HEK293T (cell line): ENCODE measurements at places on chromosomes 1 and 21.

DNA sequence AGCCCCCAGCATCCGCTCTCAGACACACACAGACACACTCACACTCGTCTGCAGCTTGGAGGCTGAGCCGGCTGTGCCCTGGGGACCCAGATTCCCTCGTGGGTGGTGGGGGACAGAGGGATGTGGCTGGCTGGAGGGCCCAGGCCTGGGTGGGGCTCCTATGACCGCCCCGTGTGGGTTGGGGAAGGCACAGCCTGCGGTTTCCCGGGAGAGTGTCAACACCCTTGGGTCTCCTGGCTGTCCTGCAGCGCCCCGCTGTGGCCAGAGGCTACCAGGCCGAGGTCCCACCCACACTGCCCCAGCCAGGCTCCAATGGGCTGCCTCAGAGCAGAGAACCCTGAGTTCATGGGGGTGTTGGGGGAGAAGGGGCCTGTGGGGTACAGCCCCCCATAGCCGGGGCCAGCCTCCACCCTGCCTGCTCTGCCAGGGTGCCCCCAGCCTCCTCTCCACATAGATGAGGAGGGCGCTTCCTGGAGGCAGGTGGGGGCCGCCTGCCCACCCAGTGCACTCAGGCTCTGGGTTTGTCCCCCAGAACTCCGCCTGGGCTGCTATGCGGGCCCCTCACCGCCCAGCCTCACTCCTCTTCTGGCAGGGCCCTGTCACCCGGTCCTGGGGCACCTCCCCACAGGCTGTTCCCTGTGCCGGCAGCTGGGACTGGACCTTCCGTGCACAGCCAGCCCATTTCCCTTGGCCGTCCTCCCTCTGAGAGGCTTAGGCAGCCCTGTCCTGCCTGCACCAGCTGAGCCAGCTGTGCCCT, at the start of gene TTC34:
TSS of gene TTC34 (minus strand) at position 159 of the 757 bp plus-strand sequence. CDS start 866 bp downstream, outside the sequence.
- DNase-seq, result peak; percentile 78

DNA sequence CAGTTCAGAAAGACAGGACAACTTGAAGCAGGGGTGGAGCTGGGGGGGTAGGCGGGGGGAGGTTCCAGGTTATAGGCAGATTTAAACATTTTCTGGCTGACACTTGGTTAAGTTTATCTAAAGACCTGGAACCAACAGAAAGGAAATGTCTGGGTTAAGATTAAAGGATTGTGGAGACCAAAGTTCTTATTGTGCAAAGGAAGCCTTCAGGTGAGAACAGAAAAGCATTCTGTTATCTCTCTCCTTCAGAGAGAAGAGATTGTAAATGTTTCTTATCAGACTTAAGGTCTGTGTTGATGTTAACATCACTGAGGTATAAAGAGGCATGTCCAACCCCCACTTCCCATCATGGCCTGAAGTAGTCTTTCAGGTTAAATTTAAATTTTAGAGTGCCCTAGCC, 3.7 kb upstream of the ACADM start:
- no peak for DNase-seq

DNA sequence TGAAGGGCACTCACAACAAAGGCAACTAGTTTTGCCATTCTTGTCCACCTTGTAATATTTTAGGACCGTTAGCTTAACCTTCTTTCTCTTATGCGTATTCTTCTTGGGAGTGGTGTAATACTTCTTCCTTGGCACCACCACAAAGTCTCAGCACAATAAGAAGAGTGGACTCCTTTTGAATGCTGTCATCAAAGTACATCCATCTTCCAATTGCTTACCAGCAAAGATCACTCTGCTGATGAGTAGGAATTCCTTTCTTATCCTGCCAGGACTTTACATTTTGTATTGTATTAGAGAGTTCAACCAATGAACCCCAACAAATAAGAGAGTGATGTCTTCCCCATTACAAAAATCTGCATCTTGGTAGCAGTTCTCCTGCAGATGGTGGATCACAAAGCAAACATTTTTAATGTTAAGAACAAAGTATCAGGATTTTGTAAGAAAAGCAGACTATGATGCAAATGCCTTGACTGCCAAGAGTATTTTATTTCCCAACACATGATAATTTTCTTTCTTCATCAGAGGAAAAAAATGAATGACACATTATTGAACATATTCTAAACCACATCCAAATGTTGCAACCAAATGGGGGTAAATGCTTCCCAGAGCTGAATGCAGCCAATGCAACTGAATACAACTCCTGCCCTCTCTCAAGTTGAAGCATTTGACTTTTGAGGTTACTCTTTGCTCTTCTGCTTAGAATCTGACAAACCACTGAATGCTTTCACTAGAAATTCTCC, 5.1 kb upstream of the ARNT start:
- DNase-seq, result no peak

- DNase-seq, result no peak
Measured at GRCh38 chr1:226734611-226735153, 4.4 kb downstream of the ITPKB start.

GRCh38 chr1:40630488-40631223, 34.8 kb downstream of the RIMS3 start:
- peak; percentile 62 for DNase-seq

GRCh38 chr1:50779801-50780200, 180.3 kb downstream of the FAF1 start:
- DNase-seq, result no peak

GRCh38 chr1:21510885-21511578, 1.8 kb downstream of the ALPL start:
- no peak for DNase-seq

GRCh38 chr1:230124186-230125128, 57.4 kb downstream of the GALNT2 start:
- DNase-seq, result no peak

DNA sequence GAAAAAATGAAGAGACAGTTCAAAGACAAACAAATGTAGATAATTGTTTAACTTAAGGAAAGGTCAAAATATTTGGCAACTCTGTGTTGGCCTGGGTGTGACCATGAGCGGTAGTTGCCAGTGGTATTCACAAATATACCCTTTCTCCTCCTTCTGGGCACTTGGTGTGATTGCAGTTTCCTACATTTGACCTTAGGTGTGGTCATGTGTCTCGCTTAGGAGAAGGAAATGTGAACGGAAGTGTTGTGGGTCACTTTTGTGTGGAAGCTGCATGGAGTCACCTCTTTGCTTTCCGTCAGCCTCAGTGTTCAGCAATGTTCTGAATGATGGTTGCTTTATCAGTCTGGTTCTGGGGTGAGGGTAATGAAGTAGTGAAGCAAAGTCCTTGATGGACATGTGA, 3.4 kb upstream of the PCSK9 start:
- DNase-seq, result no peak

DNA sequence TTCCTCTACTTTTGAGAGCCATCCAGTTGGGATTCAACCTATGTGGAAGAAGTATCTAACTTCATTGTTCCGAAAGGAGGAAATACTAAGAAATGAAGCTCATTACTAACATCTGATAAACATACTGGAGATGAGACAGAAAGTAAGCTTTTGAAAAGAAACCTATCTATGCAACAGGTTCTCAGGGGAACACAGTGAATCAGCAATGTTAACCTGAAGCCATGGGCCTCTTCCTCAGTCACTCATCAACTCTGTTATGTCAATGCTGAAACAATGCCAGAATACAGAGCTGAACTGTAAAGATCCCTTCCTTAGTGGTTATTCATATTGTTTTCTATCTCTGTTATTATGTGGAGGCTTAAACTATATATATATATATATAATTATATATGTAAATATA, 55.5 kb upstream of the ESRRG start:
- DNase-seq, result no peak

- DNase-seq, result no peak
Measured at GRCh38 chr1:221777431-221778072, 35.7 kb upstream of the DUSP10 start.

DNA sequence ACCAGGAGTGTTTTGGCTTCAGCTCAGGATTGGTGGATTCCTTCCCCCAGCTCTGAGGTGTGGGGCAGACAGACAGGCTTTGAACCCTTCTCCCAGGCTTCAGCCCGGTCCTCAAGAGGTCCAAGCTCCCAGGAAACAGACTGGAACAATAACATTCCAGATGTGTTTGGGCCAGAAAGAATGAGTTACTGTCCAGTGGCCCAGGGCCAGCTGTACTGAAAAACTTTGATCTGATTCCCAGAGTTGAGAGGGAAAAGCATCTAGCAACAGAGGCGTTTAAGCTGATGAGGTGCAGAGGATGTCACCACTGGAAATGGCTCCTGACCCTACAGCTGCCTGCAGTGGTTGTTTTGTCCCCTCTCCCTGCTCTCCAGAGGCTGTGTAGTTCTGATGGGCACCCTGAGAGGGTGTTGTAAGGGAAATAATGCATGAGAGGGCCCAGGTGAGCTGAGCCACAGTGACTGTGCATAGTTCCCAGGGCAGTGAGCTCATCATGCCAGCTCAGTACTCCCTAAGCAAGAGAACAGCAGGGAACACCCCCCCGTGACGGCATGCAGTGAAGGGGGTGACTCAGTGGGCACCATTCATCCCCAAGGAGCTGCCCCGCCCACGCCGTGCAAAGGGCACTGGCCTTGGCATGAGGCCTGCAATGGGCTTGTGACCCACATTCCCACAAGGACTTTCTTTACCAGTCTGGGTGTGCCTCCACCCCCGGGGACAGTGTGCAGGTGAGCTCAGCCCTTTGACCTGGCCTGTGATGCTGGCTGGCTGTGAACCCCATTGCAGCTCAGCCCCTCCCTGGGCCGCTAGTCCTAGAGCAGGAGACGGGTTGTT, 13.8 kb upstream of the SFN start:
- no peak for DNase-seq

DNA sequence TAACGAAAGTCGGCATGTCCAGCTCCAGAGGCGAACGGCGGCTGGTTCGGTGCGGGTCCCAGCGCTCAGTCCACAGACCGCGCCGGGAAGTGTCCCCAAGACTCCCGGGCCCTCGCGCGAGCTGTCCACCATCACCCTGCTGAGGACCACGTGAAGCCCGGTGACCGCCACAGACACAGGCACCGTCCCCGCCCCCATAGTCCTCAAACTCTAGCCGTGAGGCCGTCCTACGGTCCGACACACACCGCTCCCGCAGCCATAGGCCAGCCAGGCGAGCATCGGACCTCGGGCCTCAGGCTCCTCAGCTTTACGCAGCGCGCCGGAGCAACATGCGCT, 535 bp downstream of the SETD4 start:
- DNase-seq, result peak; percentile 57

DNA sequence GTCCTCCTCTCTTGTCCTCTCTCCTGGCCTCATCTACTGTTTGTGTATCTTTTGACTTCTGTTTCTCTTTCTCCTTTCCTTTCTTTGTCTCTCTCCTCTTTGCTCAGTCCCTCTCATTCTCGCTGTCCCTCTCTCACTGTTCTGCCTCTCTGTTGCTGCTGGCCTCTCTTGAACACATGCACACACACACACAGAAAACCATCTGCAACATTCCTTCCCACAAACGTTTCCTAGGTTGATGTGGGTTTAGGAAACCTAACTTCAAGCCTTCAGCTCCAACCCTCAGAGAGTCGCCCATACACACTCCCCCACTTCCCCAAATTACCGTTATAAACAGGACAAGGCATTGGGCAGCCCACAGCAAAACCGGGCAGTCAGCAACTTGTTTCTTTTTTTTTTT, 10.9 kb upstream of the SSBP3 start:
- DNase-seq, result no peak

- DNase-seq, result no peak
Measured at GRCh38 chr1:223832637-223832943, 13.2 kb downstream of the TP53BP2 start.

DNA sequence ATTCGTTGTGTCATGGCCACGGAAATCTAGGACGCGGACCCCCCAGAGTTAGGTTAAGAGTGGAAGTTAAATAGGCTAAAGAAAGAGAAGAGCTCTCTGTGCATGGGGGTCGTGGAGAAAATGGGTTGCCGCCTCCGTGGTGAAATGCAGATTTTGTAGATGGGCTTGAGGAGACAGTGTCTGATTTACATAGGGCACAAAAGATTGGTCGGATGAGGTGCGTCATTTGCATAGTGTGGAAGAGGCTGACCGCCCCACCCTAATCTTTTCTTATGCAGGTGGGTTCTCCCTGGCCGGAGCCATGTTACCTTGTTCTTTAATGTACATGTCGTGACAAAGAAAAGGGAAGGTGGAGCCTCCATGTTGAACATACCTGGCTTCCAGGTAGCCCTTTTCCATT, 14.3 kb upstream of the SLC5A9 start:
- no peak for DNase-seq

DNA sequence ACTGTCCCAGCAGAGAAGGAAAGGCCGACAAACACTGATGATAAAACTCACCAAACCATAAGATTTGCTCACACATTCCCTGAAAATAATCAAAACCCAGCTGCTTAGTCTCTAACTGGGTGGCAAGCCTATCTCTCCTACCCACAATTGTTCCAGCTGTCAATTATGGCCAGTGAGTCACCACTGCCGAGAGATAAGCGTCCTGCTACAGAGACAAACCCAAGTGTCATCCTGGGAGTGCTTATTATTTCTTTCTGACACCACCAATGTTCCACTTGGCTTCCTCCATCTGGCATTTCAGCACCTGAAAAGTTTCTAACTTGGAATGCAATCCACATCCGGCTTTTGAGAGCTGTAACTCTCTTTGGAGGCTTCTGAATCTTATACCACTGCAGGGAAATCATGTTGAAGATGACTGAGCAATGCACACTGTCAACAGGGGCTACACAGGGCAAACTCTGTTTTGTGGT, 51.5 kb upstream of the VAV3 start:
- no peak for DNase-seq

DNA sequence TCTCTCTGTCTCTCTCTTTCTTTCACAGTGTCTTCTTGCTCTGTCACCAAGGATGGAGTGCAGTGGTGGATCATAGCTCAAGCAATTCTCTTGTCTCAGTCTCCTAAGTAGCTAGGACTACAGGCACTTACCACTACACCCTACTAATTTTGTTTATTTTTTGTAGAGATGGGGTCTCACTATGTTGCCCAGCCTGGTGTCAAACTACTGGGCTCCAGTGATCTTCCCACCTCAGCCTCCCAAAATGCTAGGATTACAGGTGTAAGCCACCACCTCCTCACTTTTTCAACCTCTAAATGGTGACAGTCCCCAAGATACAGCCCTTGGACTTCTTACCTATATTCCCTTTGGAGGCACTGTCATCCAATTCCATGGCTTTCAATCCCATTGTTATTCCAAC, 50.5 kb upstream of the PUM1 start:
- no peak for DNase-seq

- DNase-seq, result no peak
Measured at GRCh38 chr1:87358219-87358618, 29.5 kb downstream of the LMO4 start.

DNA sequence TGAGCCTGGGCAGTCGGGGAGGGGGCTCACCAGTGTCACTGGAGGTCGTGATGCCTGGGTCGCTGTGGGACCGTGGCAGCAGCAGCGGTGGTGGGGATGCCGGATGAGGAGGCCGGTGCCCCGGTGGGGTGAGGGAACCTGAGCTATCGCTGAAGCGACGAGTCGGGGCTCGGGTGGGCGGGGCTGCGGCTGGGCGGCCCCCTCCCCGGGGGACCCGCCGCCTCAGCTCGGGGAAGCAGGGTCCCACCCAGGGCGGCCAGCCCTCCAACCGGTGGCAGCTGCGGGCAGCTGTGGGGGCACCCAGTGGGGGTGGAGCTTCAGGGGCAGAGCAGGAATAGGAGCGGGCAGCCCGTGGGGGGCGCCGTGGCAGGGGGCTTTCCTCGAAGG, 5.0 kb downstream of the ENTREP3 start:
- no peak for DNase-seq

- no peak for DNase-seq
Measured at GRCh38 chr1:83818916-83819315, 180.0 kb downstream of the TTLL7 start.

- DNase-seq, result no peak
Measured at GRCh38 chr1:237235091-237235490, 193.1 kb downstream of the RYR2 start.

GRCh38 chr1:173406783-173407230, 70.3 kb upstream of the PRDX6 start:
- no peak for DNase-seq

GRCh38 chr1:192343344-192343743, 26.6 kb downstream of the RGS21 start:
- no peak for DNase-seq
